ENCODE measurements at places on chromosomes 7 and 10.

- DNase-seq, result no peak
These were observed 14.3 kb downstream of the PRF1 start for GRCh38 chr10:70588255-70588654.

- DNase-seq, result no peak
These were observed 41.1 kb upstream of the TFEC start for GRCh38 chr7:116071629-116072028.

DNA sequence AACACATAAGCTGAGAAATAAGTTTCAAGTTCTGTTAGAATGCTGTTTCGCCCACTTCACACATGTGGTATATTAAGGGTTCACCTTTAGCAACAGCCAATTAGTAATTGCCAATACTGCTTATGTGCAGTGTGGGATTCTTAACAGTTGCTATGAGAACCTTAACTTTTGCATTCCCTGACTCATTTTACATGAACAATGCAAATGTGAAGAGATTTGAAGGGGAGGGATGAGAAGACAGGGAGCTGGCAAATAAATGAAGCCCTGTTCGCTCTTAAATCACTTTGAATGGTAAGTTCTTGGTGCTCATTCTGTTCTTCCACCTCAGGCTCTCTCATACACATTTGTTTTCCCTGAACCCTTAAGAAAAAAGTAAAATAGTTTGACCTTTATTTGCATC, 82.3 kb downstream of the LRRC4 start:
- no peak for DNase-seq

DNA sequence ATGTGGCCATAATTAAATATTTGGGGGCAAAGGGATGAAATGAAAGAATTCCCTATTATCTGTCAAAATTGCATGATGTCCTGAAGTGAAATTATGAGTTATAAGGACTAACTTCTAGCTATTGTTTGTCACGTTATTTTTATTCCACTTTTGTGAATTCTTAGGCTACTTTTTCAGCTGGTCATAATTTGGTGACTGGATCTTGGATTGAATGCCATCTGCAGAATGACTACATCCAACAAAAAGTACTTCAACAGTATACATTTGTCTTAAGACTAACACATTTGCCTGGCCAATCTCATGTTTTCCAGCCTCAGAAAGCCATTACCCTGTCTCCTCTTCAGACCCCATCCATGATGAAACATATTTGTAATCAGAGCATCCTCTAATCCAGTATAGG, 48.1 kb upstream of the WNT16 start:
- no peak for DNase-seq

DNA sequence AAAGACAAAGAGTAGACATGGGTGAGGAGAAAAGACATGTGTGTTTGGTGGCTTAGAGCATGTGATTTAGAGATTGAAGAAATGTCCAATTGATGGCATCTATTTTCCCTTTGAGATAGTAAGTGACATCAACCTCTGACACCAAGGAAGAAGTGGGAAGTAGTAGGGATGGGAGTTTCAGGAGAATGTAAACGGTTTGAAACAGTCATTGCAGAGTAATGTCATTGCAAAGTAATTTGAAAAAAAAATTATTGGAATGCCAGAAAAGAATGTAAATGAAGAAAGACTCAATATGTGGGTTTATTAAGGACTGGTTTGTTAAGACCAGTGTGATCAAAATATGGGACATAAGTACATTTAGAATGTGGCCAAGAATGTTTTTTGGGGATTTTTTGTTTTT, 26.6 kb downstream of the GNG11 start:
- DNase-seq, result no peak

DNA sequence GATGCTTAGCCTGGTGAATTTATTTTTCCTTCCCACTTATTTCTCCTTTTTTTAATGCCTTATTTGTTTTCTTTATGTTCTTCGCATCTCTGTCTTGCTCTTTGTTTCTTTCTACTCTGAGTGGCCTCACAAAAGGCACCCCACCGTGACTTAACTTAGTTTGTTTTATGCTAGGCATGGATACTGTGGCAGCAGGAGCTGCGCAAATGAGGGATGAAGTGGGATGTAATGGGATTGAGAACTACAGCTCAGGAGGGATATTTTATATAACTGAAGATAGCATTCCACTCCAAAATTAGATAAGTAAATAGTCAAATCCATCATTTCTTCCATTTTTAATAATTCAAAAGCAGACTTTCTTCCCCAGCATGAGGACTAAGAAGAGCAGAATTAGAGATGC, 1.7 kb upstream of the CACNA2D1 start:
- DNase-seq, result no peak

GRCh38 chr7:131026297-131027000, 292.4 kb upstream of the KLF14 start:
- DNase-seq, result no peak

DNA sequence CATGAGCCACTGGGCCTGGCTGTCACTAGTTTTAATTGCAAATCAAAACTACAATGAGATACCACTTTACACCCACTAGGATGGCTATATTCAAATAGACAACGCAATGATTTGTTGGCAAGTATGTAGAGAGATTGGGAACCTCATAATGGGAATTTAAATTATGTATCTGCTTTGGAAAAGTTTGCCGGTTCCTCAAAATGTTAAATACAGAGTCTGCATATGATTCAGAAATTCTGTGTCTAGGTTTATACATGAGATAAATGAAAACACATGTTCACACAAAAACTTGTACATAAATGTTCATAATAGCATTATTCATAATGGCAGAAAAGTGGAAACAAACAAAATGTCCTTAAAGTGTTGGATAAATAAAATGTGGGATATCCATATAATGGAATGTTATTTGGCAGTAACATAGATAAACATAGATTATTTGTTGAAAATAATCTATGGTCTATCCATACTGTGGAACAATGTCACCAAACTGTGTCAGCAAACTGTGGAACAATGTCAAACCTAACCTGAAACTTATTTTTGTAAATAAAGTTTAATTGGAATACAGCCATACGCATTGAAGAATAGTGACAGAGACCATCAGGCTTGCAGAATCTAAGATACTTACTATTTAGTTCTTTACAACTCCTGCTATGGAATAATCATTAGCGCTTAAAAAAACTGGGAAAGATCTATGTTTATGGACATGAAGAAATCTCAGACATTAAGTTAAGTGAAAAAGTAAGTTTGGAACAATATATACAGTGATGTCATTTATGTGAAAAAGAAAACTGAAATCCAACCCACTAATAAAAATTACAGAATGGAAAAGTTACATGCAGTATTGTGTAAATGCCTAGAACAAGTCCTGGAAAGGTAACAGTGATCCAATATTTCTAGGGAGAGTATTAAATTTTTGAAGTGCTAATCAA, 70.9 kb downstream of the CCDC7 start:
- no peak for DNase-seq

GRCh38 chr7:94787285-94787684, 120.1 kb upstream of the PPP1R9A start:
- DNase-seq, result no peak

DNA sequence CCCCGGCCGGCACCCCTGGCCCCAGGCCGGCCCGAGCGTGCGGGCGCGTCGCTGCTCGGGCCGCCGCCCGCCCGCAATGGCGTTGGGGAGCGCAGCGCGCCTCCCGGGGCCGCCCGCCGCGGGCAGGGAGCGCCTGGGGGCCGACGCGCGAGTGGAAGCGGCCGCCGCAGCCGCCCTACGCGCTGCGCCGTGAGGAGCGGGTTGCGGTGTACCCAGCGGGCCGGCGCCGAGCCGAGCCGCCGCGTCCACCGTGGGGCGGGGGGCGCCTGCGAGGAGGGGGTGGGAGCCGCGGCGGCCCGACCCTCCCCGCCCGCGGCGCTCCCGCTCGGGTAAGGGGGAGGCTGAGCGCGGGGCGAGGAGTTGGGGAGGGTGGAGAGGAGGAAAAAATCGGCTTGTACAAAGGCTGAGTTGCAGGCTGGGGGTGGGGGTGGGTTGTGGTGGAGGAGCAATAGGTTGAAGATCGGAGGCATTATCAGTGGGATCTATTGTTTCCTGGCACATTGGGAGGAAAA, 473 bp downstream of the PPP1R9A start:
- no peak for DNase-seq

- no peak for DNase-seq
These were observed 83.6 kb downstream of the GRB10 start for GRCh38 chr7:50699143-50699542.

DNA sequence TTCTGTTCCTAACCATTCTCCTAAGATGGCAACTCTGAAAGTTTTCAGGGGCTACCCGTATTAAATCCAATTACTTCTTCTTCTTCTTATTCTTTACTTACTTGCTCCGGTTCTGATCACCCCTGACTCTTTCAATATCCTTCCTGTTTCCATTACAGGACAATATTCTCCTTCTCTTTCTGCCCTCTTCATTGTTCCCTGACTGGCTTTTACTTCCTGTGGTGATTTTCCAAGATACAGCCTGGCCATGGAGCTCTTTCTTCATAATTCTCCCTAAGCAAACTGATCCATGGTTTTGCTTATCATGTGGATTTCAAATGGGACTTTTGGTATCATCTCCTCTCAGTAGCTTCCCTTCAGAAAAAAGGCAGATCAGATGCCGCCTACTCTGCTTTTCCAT, 35.4 kb downstream of the CCDC186 start:
- no peak for DNase-seq

DNA sequence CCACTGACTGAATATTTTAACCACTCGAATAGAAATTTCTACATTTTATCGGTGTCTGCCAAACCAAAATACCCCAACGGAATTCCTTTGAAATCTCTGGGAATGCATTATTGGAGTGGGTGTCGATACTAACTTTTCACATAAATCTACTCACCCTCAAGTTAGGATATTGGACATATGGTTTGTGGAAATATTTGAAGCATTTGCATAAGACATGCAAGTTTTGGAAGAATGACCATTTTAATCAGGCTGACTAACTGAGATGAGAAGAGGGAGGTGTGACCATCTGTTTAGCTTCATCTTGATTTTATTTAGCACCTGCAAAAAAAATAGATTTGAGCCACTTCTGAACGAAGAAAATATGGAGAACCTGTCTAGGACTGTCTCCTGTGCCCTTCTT, 61.2 kb downstream of the KLF6 start:
- DNase-seq, result no peak

GRCh38 chr7:4884164-4884563, 648 bp upstream of the RADIL start:
- DNase-seq, result no peak

DNA sequence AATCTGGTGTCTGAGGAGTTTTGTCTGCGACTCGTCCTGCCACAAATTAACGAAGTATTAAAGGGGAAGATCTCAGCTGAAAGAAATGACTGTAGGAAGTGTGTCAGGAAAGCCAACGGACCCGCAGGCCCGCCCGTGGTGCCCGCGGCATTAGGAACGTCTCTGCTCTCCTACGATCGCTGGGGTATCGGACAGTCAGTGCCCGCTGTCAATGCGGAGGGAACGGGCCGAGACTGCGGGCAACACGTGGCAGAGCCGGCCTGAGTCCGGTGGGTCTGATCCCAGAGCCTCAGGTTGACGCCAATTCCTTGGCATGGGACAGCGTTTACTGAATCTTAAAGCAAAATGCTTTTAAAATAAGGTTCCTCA, 128.7 kb downstream of the KBTBD2 start:
- no peak for DNase-seq

DNA sequence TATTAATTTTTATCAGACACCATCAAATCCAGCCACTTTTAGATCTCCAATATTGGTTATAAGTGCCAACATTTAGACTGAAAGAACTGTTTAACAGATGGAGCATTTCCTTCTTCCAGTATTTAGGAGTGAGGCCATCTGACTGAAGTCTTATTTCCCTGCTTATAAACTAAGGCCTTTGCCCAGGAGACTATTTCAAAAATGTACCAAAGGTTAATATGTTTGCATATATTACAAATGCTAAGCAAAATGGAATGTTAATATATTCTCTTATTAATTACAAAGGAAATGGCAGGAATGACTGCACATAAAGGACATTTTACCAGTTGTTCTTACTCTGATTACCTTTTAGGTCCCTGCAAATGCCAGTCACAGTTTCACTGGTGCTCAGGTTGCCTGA, 238.9 kb upstream of the PLXNA4 start:
- DNase-seq, result no peak

- no peak for DNase-seq
These were observed 50.5 kb downstream of the STK32C start for GRCh38 chr10:132257271-132257670.

DNA sequence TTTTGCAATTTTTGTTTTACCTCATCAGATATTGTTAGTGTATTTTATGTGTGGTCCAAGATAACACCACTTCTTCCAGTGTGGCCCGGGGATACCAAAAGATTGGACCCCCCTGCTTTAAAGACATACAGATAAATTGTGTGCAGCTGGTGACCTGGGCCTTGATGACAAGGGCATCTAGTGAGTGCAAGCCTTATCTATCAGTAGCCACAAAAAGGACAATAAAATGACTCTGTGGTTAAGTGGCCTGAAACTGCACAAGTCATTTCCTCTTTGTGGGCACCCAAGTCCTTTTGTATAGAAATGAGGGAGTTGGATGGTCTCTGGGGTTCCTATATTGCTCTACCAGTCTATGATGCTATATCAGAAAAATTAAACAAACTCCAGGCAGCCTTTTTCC, 98.1 kb downstream of the PARD3 start:
- DNase-seq, result no peak

GRCh38 chr10:92768104-92768503, 78.3 kb downstream of the HHEX start:
- DNase-seq, result no peak

DNA sequence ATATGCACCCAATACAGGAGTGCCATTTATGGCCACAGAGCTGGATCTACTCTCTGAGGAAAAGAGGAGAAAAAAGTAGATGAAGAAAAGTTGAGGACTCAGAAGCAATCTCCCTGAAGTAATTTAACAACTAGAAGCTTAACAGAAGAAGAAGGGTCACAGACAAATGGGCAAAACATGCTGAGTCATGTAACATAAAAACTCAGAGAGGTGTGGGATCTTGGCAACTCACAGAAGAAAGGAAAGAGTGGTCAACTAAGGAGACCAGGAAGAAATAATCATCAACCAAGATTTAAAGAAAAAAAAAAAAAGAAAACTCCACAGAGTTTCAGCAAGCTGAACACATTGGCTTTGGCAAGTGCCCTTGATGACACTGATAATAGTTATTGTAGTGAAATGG, 51.8 kb upstream of the BET1 start:
- no peak for DNase-seq

- no peak for DNase-seq
These were observed 523.2 kb downstream of the GATA3 start for GRCh38 chr10:8577686-8578085.

- no peak for DNase-seq
These were observed 3.8 kb downstream of the PRKCQ start for GRCh38 chr10:6576326-6576725.

All from thoracic aorta (tissue), 2 donors.